ENCODE measurements at places on chromosomes 4 and X. TPM values are rescaled to one million over a fixed set of nuclear protein-coding genes. Genes with fewer than 3 reads are reported as not detected.

RASGEF1B gene
- total RNA-seq = not detected

PCYT1B gene
- total RNA-seq = not detected

USP17L21 gene
- total RNA-seq = not detected

C4orf46 gene
- 6.9 TPM for total RNA-seq

ADH1A gene
- 0.16 TPM for total RNA-seq

Data from bronchial smooth muscle cell (primary cell).